ENCODE measurements at places on chromosomes 4 and X. TPM values are rescaled to one million over a fixed set of nuclear protein-coding genes. Genes with fewer than 3 reads are reported as not detected.

The LIAS gene
- 9.4 TPM for total RNA-seq

The KLHL4 gene
- 39.9 TPM for total RNA-seq

The DUSP21 gene
- total RNA-seq = not detected

The REELD1 gene
- not detected for total RNA-seq

The NALF2 gene
- total RNA-seq = 9.8 TPM

The RHOXF2B gene
- total RNA-seq = not detected

The ELOVL6 gene
- total RNA-seq = 60.1 TPM

The GRID2 gene
- total RNA-seq = 2.1 TPM

GRCh38 chr4:15417233-15417660 lies 10.6 kb upstream of the C1QTNF7 start:
- H3K4me3 ChIP-seq = no peak overlapping the region
- no peaks in the 10 kb centered on the region for H3K4me1 ChIP-seq
- no peak for DNase-seq
- no peaks in the 10 kb centered on the region for H3K36me3 ChIP-seq
- peaks cover 2% of the 10 kb centered on the region for H3K27me3 ChIP-seq

DNA sequence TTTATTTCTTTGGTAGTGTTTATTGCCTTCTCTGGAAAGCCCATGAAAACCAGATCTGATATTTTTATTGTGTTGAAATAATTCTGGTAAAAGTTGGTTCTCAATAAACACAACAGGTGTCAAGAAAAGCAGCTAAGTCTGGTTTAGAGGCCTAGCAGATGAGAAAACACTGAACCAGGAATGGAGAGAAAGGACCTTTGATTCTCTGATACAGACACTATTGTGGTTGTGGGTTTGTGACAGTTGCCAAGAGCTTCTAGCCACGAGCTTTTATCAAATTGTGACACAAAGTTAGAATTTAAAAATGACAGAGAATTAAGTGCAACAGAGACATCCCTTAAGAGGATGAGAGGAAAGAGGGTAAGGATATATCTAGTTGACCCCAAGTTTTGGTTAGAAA lies 42.6 kb downstream of the DDIT4L start:
- H3K36me3 ChIP-seq = no peaks in the 10 kb centered on the region
- no peak overlapping the region for H3K27ac ChIP-seq
- H3K4me3 ChIP-seq = no peak overlapping the region
- no peaks in the 10 kb centered on the region for H3K27me3 ChIP-seq

- peaks cover 3% of the 10 kb centered on the region for H3K27me3 ChIP-seq
- no peak for DNase-seq
- no peaks in the 10 kb centered on the region for H3K36me3 ChIP-seq
- no peaks in the 10 kb centered on the region for H3K4me1 ChIP-seq
- H3K27ac ChIP-seq = no peak overlapping the region
Measured at GRCh38 chr4:164021947-164022346, 527.5 kb downstream of the TMA16 start.

DNA sequence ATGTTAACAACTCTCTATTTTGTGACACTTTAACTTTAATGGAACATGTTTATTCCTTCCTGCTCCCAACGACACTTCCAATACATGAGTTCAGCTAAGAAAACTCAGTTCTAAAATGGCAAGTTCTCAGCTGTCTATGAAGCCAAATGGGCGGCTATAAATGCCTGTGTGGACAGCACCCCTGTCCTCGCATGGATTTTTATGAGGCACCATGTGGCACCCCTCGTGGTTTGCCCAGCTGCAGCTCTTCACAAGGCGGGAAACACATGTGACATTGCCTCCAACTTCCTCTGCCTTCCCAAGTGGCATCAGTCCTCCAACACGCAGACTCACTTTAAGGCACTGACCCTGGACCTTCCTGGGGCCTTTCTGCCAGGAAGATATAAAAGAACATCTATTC lies 48.0 kb downstream of the SH3RF1 start:
- H3K4me3 ChIP-seq = no peak overlapping the region
- H3K4me1 ChIP-seq = peaks cover 13% of the 10 kb centered on the region
- DNase-seq = no peak
- no peaks in the 10 kb centered on the region for H3K36me3 ChIP-seq

DNA sequence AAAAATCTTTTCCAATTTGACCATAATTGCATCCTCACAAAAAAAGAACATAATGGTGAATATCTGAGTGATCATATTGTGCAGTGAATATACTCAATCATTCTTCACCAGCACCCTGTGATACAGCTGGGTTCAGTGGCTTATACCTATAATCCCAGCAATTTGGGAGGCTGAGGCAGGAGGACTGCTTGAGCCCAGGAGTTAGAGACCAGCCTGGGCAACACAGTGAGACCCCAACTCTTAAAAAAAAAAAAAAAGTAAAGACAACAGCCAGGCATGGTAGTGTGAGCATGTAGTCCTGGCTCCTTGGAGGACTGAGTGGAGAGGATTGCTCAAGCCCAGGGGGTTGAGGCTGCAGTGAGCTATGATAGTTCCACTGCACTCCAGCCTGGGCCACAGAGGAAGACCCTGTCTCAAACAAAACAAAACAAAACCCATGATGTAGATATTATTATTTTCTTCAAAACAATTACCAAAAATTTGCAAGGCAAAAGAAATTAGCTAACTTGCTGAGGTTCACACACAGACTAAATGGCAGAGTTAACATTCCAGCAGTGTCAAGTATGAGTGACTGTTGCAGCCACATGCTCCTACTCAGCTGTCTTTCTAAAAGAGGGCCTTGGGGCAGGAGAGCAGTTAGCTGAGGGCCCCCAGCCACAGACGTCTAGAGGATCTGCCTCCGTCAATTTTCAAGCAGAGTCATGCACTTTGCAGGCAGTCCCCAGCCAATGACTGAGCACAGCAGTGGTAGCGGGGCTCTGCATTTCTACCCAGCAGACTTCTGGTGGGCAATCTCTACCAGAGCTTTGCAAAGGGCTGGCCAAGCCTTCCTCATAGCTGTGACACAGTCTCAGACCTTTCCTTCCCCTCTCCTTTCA lies 33.4 kb downstream of the ADGRA3 start:
- peak overlapping the region; percentile 71 for H3K4me3 ChIP-seq
- DNase-seq = peak; percentile 39

GRCh38 chrX:130805903-130806302 lies 97.1 kb downstream of the ENOX2 start:
- no peak overlapping the region for H3K27ac ChIP-seq
- H3K4me3 ChIP-seq = no peak overlapping the region
- DNase-seq = no peak
- H3K4me1 ChIP-seq = no peaks in the 10 kb centered on the region
- no peaks in the 10 kb centered on the region for H3K36me3 ChIP-seq

DNA sequence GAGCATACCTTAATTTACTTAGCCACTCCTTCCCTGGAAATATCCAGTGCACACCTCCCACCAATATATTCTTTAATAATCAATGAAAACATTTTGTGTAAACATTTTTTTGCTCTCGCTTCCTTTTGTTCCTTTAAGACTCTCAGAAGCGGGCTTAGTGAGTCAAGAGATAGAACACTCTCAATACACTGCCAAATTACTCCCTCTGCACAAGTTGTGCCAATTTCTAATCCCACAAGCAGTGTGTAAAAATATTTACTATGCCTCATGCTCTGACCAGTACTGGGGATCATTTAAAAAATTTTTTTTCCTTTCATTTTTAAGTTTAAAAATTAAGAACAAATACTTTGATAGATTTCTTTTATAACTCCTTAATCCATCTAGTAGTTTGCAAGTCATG lies 5.1 kb downstream of the MORF4L2 start:
- H3K27ac ChIP-seq = no peak overlapping the region
- DNase-seq = no peak
- H3K4me1 ChIP-seq = no peaks in the 10 kb centered on the region

- no peak for DNase-seq
- no peaks in the 10 kb centered on the region for H3K36me3 ChIP-seq
- peaks cover 3% of the 10 kb centered on the region for H3K27me3 ChIP-seq
- H3K27ac ChIP-seq = no peak overlapping the region
- no peak overlapping the region for H3K4me3 ChIP-seq
Measured at GRCh38 chr4:117623326-117623725, 411.0 kb upstream of the NDST3 start.

DNA sequence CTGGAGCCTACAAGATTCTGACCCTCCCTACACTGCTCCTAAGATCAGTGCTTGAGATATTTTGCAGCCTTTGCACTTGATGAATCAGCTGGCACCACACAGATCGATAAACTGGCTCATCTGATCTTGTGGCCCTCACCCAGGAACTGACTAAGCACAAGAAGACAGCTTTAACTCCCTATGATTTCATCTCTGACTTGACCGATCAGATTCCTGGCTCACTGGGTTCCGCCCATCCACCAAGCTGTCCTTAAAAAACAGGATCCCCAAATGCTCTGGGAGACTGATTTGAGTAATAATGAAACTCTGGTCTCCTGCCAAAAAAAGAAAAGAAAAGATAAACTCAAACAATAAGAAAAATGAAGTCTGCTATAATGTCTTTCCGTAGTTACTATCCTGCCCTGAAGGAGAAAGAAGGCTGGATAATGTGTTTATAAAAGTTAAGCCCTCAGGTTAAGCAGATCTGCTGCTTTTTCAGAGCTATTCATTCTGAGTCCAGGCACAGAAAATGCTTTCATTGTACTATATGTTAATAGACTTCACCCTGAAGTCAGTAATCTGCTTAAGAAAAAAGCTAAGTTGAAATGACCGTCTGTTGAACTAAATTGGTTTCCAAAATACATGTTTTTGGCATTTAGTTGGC lies 795.2 kb downstream of the TRIML1 start:
- no peak overlapping the region for H3K4me3 ChIP-seq
- H3K27ac ChIP-seq = no peak overlapping the region
- no peaks in the 10 kb centered on the region for H3K27me3 ChIP-seq
- H3K4me1 ChIP-seq = no peaks in the 10 kb centered on the region
- DNase-seq = no peak
- peaks cover 12% of the 10 kb centered on the region for H3K36me3 ChIP-seq

GRCh38 chr4:188986271-188986689 lies 847.0 kb downstream of the TRIML1 start:
- no peak for DNase-seq
- H3K4me1 ChIP-seq = no peaks in the 10 kb centered on the region
- no peak overlapping the region for H3K4me3 ChIP-seq
- H3K27ac ChIP-seq = no peak overlapping the region
- no peaks in the 10 kb centered on the region for H3K36me3 ChIP-seq

- peaks cover 5% of the 10 kb centered on the region for H3K27me3 ChIP-seq
- no peak for DNase-seq
- H3K4me3 ChIP-seq = no peak overlapping the region
- peaks cover 1% of the 10 kb centered on the region for H3K4me1 ChIP-seq
- no peaks in the 10 kb centered on the region for H3K36me3 ChIP-seq
Measured at GRCh38 chr4:1026115-1026514, 14.7 kb downstream of the FGFRL1 start.

DNA sequence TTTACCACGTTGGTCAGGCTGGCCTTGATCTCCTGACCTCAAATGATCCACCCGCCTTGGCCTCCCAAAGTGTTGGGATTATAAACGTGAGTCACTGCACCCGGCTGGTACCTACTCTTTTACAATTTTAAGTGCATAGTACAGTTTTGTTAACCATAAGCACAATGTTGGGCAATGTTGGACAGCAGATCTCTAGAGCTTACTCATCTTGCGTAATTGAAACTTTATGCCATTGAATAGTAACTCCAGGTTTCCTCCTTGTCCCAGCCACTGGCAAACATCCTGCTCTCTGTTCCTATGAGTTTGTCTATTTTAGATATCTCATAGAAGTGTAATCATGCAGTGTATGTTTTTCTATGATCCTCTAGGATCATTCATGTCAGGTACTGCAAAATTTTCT lies 9.3 kb upstream of the CPE start:
- H3K4me3 ChIP-seq = no peak overlapping the region
- H3K27me3 ChIP-seq = no peaks in the 10 kb centered on the region
- H3K27ac ChIP-seq = no peak overlapping the region
- H3K4me1 ChIP-seq = no peaks in the 10 kb centered on the region

DNA sequence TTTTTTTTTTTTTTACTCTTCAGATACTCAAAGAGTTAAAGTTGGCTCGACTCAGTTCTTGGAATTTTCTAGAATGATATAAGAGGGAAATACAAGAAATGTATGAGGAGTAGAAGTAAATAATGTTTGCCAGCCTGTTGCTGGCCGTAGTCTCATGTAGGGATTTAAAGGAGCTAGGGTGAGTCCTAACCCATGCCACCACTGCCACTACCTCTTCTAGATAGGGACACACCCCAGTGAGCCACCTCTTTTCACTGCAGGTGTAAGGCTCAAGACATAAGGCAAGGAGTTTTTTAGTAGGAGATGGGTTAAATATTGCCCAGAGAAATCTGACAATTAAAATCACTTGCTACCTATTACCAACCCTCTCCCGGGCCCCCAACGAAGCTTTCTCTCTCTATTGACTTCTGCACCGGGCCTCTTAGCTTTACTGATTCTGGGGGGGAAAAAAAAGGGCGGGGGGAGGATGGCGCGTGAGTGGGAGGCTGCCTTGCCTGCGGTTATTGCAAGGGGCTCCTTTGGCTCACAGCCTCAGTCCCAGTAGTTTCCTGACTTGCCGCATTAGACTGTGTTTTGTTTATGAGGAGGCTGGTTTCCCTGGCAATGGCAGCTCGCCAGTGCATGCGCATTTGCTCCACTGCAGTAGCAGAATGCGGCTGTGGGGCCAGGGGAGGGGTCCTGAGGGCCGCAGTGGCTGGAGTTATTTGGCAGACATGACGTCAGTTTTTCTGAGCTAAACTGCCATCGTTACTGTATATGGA lies 3.0 kb downstream of the LINC00632 start:
- peak; percentile 73 for DNase-seq
- H3K4me1 ChIP-seq = peaks cover 5% of the 10 kb centered on the region
- H3K27ac ChIP-seq = peak overlapping the region; percentile 78
- H3K36me3 ChIP-seq = no peaks in the 10 kb centered on the region
- no peaks in the 10 kb centered on the region for H3K27me3 ChIP-seq

- no peaks in the 10 kb centered on the region for H3K36me3 ChIP-seq
- H3K4me3 ChIP-seq = peak overlapping the region; percentile 70
- peaks cover 52% of the 10 kb centered on the region for H3K4me1 ChIP-seq
- DNase-seq = no peak
- H3K27me3 ChIP-seq = no peaks in the 10 kb centered on the region
Measured at GRCh38 chr4:112889619-112890527, 159.6 kb upstream of the ANK2 start.

GRCh38 chr4:75325318-75325979 lies 188.8 kb downstream of the RCHY1 start:
- no peaks in the 10 kb centered on the region for H3K27me3 ChIP-seq
- no peak overlapping the region for H3K4me3 ChIP-seq
- no peak for DNase-seq

- no peaks in the 10 kb centered on the region for H3K27me3 ChIP-seq
- H3K4me3 ChIP-seq = no peak overlapping the region
- no peak overlapping the region for H3K27ac ChIP-seq
- no peak for DNase-seq
- H3K4me1 ChIP-seq = no peaks in the 10 kb centered on the region
- H3K36me3 ChIP-seq = no peaks in the 10 kb centered on the region
Measured at GRCh38 chrX:103999234-103999633, 14.3 kb downstream of the H2BW1 start.

Measured in glutamatergic neuron (in vitro differentiated cells).